ENCODE measurements at places on chromosomes 3 and 15.

DNA sequence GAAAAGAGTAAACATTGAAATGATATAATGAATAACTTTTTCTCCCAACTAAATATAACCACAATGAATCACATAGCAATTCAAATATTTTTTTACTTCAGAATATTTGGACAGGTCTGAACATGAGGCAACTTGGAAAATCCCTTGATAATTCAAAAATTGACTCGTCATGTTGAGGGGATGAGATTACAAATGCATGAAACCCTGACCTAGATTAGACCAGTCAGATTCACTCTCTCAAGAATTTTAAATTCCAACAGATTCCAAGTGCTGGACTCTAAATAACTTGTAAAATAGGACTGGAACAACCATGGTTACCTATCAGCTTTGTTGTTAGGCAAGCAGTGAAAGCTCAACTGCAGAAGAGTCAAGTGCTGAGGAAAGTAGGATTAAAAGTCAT is 317.5 kb downstream of the GBE1 start:
- no peak for DNase-seq

- peak; percentile 56 for DNase-seq
Observed at GRCh38 chr3:11236588-11237461, 35.4 kb upstream of the ATG7 start.

- no peak for DNase-seq
Observed at GRCh38 chr3:44340058-44340395, 1.5 kb downstream of the TCAIM start.

- no peak for DNase-seq
Observed at GRCh38 chr15:93954985-93955571, 276.3 kb upstream of the MCTP2 start.

GRCh38 chr3:128266453-128266852 is 113.2 kb downstream of the EEFSEC start:
- DNase-seq = no peak
